ENCODE measurements at places on chromosomes 6 and 20. TPM values are rescaled to one million over a fixed set of nuclear protein-coding genes. Genes with fewer than 3 reads are reported as not detected.

DNA sequence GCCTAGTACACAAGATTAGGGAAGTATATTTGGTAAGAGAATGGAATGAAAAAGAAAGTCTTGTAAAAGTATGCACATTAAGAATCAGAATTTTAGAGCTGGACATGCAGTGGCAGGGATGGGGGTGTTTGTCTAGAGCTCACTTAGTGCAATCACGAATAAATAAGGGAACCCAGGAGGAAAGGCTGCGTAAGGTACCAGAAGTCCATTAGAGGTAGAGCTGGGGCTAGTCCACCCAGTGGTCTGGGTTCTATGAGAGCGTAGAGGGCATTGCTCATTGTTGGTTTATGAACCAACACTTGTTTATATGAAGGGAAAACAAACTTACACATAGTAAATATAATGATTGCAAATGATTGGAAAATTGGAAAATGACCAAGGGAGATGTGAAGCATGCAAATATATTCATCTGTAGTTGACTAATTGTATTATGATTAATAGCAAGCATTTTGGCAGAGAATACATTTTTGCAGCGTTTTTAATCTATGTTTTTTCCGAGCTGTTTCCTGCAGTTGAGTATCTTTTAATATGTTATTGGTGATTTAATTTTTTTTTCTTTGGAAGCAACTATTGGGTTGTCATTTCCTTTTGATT is 3.2 kb downstream of the CDC40 start:
- DNase-seq: no peak

The ESR1 gene
- not detected for total RNA-seq

The NHSL1 gene
- total RNA-seq: 73.6 TPM

DNA sequence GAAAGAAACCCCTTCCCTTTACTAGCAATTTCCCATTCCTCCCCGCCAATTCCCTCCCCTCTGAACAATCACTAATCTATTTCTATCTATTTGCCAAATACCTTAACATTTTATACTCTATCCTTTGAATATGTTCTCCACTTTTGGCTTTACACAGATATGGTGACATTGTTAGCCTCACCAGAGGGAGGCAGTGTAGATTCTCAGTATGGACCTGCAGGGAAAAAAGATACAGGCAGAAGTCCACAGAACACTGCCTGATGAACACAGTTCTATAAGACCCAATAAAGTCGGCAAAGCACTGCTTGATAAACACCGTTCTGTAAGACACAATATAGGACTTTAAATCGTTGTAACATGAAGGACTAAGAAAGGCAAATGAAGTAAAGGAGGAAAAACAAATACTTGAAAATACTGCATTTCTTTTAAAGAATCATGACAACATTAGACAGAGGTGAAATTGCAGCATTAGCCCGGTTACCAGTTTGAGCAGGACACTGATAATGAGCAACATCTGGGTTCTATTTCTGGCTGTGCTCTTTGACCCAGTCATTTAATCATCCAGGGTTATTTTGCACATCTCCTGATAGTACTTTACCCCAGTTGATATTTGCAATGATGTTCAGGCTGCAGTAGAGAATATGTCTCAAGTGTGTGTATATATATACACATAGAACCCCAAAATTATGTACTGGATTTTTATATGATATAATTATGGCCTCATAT is 296.8 kb downstream of the UTRN start:
- no peak for DNase-seq
